ENCODE measurements at places on chromosomes 5 and 9. TPM values are rescaled to one million over a fixed set of nuclear protein-coding genes. Genes with fewer than 3 reads are reported as not detected.

The SV2C gene
- total RNA-seq: not detected

The ARL14EPL gene
- total RNA-seq: 1.0 TPM

GRCh38 chr5:143347046-143347445 lies 56.4 kb downstream of the NR3C1 start:
- no peak for DNase-seq

- no peak for DNase-seq
Measured at GRCh38 chr5:92741906-92742305, 839.1 kb downstream of the NR2F1-AS1 start.

- DNase-seq: no peak
Measured at GRCh38 chr9:89873801-89874200, 269.0 kb downstream of the GADD45G start.

Measured in A172 (cell line).